OCI-LY7 (cell line): ENCODE measurements at places on chromosomes 11 and 22. TPM values are rescaled to one million over a fixed set of nuclear protein-coding genes. Genes with fewer than 3 reads are reported as not detected.

DNA sequence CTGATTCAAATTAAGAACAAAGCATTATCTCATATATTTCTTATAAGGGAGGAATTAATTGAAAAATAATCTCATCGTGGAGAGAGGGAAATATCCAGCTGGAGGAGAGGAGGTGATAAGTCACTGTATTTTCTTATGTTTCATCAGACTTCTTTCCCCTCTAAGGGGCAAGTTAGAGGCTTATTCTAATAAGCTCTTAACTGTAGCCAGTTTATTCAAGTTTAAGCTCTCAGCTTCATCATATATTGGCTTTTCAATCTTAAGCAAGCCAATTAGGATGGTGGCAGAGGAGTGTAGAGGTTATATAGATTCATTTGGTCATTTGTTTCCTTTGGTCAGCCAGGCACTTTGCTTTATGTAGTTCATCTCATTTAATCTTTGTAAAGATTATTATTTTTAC, 256.7 kb downstream of the GRM5 start:
- no peak for DNase-seq

DNA sequence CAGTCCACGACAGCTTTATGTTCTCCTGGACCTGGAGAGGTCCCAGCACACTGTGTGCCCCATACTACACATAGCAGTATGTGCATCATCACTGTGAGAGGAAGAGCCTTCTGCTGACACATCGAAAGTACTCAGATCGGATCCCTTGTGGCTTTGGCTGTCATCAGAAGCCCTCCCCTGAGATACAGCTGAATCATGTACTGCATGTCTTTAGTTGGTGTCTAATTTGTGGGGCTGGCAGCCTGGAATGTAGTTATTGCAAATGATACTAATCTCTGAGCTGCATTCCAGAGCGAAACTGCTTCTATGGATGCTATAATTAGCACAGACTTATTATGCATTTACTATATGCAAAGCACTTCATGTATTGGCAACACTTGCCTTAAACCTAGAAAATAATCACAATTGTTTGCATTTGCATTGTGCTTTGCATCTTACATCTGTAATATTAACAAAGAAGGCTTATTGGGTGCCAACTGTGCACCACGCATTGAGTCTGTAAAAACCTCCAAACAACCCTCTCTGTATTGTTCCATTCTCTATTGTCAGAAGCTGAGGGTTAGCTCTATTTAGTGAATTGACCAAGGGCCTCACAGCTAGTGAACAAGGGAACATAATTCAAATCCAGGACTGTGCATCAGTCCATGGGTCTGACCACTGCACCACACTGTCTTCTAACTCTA, 89.2 kb upstream of the CRTAM start:
- peak; percentile 70 for DNase-seq

DNA sequence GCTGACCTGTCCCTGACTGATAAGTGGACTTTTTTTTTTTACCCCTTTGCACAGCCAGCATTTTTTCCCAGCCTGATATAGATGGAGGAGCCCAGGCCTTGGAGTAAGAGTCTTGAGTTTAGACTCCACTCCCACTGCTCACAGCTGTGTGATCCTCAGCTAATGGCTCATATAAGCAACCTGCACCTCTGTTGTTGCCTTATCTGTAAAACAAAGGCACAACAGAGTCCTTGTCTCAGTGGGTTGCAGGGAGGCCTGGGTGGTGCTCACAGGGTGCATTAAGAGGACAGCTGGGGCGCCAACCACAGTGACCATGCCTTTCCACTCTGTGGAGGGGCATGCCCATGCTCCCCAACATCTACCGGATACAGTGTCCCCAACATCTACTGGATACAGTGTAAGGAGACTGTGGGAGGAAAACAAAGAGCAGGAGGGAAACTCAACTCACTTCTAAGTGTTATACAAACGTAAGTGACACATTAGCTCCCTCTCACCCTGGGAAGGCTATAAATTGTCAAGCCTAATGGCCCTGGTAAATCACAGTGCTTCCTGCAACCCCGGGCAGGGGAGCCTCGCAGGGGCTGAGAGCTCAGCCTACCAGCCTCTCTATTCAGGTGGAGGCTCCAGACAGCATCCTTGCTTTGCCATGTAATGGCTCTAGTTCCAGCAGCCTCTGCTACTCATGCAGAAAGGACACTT, 109.5 kb downstream of the TENM4 start:
- no peak for DNase-seq

GRCh38 chr11:69601011-69601975, 39.7 kb upstream of the CCND1 start:
- no peak for DNase-seq

GRCh38 chr11:57427727-57428082, 784 bp upstream of the SLC43A3 start:
- no peak for DNase-seq

DNA sequence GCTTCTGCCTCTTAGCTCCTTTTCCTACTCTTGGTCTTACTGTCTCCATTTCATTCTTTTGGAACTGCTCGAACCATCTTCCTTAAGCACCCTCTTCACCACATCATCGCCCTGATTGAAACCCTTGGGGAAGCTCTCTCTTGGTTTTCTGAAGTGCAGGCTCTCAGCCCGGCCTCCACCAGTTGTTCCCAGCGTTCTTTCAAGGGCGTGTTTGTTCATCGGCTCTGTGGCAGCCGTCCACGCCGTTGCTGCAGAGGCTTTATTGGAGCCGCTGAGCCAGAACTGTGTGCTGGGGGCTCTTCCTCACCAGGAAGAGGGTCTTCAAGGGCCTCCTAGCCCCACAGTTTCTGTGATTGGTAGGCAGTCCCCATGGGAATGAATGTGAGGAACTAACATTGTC, 214.1 kb downstream of the TBC1D22A start:
- no peak for DNase-seq

GRCh38 chr11:117818041-117818873, 6.3 kb downstream of the FXYD2 start:
- DNase-seq: no peak

GRCh38 chr11:93219440-93219839, 21.6 kb upstream of the SLC36A4 start:
- peak; percentile 50 for DNase-seq

GRCh38 chr22:39574779-39575551, 4.4 kb downstream of the CACNA1I start:
- no peak for DNase-seq

DNA sequence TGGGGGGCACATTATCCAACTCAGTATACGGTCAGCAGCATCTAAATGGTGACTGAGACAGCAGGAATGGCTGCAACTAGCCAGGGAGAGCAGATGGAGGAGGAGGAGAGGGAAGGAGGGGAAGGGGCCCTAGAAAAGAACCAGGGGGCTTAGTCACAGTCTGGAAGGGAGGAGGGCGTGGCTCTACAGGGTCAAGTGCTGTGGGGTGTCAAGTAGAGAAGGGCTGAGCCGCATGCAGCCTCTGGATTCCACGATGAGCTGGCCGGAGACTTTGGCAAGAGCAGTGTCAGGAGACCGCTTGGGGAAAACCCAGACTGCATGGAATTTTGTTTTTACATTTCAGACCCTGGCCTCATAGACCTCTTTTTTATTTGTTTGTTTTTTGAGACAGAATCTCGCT, 25.8 kb upstream of the PPFIA1 start:
- no peak for DNase-seq

DNA sequence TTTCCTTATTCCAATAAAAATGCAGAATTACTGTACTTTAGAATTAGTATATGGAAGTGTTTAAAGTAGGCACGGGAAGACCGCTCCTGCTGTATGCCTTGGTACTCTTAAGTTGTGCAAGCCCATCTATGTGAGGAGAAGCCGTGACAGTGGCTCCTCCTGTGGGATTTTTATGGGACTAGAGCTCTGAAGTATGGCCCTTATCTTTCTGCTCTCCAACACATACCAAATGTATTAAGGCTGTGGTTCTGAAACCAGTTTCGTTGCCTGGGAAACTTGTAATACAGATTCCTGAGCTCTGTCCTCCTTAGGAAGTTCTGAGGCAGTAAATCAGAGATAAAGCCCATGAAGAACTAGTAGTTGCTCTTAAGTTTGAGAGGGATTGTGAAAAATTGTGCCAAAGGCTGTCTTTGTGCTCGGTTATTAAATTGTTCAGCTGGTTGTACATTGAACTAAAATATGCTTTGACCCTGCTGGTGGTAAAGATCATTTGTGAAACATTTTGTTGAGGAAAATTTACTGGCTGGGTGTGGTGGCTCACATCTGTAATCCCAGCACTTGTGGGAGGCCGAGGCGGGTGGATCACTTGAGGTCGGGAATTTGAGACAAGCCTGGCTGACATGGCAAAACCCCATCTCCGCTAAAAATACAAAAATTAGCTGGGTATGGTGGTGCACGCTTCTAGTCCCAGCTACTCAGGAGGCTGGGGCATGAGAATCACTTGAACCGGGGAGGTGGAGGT, 29.3 kb downstream of the RTN3 start:
- DNase-seq: no peak

GRCh38 chr11:33575311-33575710, 125.3 kb downstream of the C11orf91 start:
- DNase-seq: peak; percentile 53

APOL3 gene
- 14.4 and 19.6 TPM in 2 replicates for total RNA-seq

ANKK1 gene
- not detected in 2 replicates for total RNA-seq

CEP57 gene
- total RNA-seq: 67.4 and 75.9 TPM in 2 replicates

HARBI1 gene
- 7.1 and 8.4 TPM in 2 replicates for total RNA-seq

AIFM3 gene
- total RNA-seq: not detected in 2 replicates

OR52E1 gene
- total RNA-seq: not detected in 2 replicates

MRE11 gene
- 62.1 and 64.8 TPM in 2 replicates for total RNA-seq

CHRM1 gene
- not detected in 2 replicates for total RNA-seq

MS4A6E gene
- total RNA-seq: not detected in 2 replicates

SLC25A45 gene
- total RNA-seq: 20.7 and 24.0 TPM in 2 replicates

ENTHD1 gene
- total RNA-seq: not detected in 2 replicates
